Esophagus muscularis mucosa (tissue), 4 donors: ENCODE measurements at places on chromosomes 16 and 17. TPM values are rescaled to one million over a fixed set of nuclear protein-coding genes. Genes with fewer than 3 reads are reported as not detected.

DNA sequence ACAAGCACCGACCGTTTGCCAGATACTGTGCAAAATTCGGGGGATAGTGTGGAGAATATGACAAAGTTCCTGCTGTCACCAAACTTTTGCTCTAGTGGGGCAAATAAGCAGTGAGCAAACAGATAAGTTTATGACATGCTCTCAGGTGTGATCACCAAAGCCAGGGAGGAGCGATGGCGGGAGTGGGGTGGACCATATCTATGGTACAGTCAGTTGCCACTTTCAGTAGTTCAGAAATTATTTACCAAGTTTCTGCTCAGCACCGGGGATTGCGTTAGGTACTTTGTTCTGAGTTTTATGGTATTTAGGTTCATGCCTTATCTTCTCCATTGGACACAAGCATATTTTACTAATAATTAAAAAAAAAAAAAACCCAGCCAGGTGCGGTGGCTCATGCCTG lies 11.9 kb downstream of the MSI2 start:
- DNase-seq: no peak

Gene DHX40
- 48.0 TPM for total RNA-seq

DNA sequence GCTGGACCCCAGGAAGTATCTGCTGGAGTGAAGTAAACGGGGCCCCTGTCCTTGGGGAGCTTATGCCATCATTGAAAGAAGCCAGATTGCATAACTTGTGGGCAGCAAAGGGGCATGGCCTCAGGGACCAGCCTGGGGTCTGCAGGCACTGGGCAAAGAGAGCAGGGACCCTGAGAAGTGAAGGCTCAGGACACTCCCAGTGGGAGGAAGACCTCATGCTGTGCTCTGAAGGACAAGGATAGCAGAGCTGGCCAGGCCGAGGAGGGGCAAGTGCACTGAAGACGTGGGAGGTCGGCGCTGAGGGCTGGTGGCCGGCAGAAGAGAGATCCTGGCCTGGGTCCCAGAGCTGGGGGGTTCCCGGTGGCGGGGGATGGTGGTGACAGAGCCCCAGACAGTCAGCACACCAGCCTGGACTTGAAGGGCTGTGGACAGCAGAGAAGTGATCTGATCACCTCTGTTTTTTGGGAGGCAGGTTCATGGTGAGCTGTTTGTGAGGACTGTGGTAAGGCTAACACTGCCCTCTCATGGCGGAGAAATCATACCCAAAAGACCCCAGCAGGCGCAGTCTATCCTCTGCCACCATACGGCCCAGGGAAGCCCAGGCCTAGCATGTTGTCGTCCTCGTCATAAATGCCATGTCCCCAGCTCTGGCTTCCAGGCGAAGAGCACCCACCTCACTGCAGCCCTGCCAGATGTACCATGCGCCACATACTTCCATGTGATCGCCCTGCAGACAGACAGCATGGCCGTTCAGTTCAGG lies 7.1 kb upstream of the CNP start:
- no peak for DNase-seq

DNA sequence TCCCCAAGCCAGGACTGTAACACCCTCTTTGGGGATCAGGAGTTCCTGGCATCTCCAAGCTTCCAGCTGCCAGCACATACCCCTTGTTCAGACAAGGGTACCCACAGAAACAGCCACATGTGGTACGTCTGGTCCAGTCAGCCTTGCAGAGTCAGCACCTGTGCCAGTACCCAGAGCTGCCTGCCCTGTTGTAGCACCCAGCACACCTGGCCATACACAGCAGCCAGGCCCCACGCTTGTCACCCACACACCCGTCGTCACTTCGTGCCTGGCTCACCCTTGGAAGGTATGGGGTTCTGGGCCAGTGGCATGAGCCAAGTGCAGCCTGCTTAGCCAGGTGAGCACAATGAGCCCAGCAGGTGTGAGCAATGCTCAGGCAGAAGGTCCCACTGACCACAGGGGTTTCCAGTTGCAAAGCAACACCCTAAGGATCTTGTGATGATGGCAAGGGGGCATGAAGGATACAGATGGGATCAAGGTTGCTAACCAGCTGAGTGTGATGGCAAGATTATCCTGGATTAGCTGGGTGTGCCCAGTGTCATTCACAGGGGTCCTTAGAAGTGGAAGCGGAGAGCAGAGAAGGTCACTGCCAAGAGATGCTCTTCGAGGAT lies 202.3 kb downstream of the CPPED1 start:
- DNase-seq: peak; percentile 60

DNA sequence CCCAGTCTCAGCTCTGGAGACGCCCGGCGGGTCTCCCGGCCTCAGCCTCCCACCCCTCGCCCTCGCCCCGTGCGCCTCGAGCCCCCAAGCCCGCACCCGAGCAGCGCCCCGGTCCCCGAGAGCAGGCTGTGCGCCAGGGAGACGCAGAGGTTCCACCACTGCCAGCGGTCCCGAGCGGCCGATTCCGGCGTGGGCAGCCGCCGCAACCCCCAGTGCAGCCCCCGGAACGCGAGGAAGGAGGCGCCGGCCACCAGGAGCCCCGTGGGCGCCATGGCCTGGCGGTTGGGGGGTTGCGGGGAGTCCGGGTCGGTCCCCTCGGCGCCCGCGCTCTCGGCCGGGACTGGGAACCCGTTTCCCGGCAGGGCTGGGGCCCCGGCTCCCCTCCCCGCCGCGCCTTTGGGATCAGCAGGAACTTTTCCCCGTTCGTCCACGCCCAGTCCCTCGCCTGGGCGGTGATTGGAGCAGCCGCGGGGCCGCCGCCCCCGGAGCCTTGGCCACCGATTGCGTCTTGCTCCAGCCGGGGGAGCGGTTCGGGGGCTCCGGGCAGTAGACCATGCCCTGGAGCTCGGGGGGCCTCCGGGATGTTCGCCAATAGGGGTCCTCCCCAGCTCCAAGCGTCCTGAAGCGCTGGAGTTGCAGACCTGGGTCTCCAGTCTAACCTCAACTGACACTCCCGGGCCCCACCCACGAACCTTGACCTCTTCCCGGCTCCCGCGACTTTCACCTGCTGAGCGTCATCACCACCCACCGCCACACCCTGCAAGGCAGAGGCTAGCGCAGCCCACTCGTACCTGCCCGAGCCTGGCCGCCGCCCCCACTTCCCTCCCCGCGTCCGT lies at the start of gene TLCD2:
TLCD2 (minus strand) TSS at position 407 of the 836 bp plus-strand sequence; CDS start at position 272, 135 bp downstream.
- no peak for DNase-seq

Gene C16orf92
- not detected for total RNA-seq

Gene NAGS
- 1.1 TPM for total RNA-seq

Gene SIRT7
- total RNA-seq: 27.0 TPM

GRCh38 chr16:12462426-12463280 lies 341.0 kb downstream of the CPPED1 start:
- no peak for DNase-seq

DNA sequence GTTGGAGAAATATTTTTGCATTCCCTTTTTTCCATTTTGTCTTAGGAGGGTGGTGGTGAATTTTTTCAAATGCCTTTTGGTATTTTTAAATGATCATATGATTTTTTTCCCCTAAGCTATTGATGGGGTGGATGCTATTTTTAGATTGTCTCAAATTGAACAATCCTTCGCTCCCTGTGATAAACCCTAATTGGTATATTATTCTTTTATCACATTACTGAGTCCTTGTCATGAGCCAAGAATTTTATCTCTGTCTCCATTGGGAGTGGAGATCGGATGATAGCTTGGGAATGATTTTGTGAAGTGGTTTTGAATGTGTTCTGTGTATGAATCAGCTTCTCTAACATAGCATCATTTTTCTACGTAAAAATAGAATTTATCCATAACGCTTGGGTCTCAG lies 15.4 kb downstream of the NECAB2 start:
- DNase-seq: no peak

DNA sequence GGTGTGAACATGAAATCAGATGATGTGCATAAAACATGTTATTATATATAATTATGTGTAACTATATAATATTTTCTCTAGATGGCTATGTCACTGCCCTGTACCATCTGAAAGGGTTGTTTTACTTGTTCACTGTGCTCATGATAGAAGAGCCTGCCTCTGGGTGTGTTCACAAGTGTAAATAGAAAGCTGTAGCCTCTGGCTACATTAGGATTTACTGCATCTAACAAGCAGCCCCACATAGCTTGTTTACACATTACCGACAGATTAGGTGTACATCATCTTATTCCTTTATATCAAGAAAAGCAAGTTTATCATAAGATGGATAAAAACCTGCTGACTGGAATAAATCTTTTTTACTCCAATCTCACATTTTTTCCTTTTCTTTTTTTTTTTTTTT lies 46.1 kb downstream of the CHD9 start:
- no peak for DNase-seq

Gene KRT20
- total RNA-seq: not detected

GRCh38 chr17:77824780-77825280 lies 133.7 kb upstream of the TNRC6C start:
- no peak for DNase-seq

DNA sequence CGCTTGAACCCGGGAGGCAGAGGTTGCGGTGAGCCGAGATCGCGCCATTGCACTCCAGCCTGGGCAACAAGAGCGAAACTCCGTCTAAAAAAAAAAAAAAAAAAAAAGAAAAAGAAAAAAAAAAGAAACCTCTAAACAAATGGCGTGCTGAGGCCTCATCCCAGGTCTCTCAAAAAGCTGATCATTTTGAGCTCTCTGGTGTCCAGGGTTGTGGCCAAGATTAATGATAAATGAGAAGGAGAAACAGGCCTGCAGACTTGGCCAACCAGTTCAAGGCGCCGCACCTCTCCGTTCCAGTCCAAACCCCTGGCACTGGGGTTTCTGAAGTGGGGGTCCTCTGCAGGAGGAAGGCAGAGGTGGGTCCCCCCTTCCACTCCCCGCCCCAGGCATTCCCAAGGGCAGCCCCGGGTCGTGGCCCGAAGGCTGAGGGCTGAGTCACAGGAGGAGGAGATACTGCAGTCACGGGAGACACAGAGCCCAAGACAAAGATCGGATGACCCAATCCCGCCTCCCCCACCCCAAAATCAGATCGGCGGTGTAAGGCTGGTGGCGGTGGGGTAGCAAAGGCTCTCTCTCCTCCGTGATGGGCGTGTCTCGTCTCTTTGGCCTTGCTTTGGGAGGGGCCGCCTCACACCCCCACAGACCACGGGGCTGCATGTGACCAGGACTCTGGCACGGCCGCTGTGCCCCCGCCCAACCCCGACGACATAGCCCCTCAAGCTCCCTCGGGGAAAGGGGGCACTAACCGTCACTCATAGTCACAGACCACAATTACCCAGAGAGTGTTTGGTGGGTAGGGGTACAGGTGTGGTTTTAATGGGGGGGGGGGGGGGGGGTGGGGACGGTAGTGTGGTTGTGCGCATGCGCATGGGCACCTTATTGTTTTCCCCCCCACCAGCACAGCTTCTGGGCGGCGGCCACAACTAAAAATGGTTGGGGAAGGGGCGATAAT lies 1.1 kb downstream of the VAT1 start:
- peak; percentile 96 for DNase-seq

GRCh38 chr17:46108120-46108519 lies 85.1 kb downstream of the KANSL1 start:
- DNase-seq: no peak

Gene WNT3
- 1.3 TPM for total RNA-seq

DNA sequence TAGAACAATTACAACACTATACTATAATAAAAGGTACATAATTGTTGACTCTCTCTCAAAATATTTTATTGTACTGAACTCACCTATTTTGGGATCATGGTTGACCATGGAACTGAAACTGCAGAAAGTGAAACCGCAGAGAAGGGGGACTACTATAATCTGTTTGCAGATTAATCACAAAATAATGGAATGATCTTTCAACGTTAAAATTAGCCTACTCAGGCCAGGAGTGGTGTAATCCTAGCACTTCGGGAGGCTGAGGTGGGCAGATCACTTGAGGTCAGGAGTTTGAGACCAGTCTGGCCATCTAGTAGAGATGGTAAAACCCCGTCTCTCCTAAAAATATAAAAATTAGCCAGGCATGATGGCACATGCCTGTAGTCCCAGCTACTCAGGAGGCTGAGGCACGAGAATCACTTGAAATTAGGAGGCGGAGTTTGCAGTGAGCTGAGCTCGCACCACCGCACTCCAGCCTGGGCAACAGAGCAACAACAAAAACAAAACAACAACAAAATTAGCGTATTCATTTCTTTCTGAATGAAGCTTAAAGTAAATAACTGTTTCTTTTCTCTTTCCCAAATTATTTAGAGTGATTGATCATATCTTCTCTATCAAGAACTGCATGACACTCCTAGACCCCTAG lies 45.6 kb downstream of the IKZF3 start:
- no peak for DNase-seq

- DNase-seq: no peak
Observed at GRCh38 chr16:11392041-11392581, 46.9 kb downstream of the RMI2 start.

Gene PARD6A
- total RNA-seq: 15.0 TPM

Gene KRTAP2-2
- total RNA-seq: not detected

- DNase-seq: no peak
Observed at GRCh38 chr17:29546830-29547229, 20.0 kb downstream of the ABHD15 start.

Gene SLC5A11
- not detected for total RNA-seq

Gene WFIKKN2
- 0.75 TPM for total RNA-seq

Gene ZMYND15
- 0.42 TPM for total RNA-seq

GRCh38 chr17:62902531-62903220 lies 63.4 kb upstream of the TANC2 start:
- no peak for DNase-seq

Gene B3GNT9
- total RNA-seq: 26.1 TPM

Gene PRR29
- total RNA-seq: 0.42 TPM

- no peak for DNase-seq
Observed at GRCh38 chr16:71762186-71762585, 37.7 kb upstream of the PHLPP2 start.

GRCh38 chr17:42386777-42387657 lies 1.2 kb downstream of the STAT3 start:
- DNase-seq: no peak

Gene MSLN
- 0.39 TPM for total RNA-seq

DNA sequence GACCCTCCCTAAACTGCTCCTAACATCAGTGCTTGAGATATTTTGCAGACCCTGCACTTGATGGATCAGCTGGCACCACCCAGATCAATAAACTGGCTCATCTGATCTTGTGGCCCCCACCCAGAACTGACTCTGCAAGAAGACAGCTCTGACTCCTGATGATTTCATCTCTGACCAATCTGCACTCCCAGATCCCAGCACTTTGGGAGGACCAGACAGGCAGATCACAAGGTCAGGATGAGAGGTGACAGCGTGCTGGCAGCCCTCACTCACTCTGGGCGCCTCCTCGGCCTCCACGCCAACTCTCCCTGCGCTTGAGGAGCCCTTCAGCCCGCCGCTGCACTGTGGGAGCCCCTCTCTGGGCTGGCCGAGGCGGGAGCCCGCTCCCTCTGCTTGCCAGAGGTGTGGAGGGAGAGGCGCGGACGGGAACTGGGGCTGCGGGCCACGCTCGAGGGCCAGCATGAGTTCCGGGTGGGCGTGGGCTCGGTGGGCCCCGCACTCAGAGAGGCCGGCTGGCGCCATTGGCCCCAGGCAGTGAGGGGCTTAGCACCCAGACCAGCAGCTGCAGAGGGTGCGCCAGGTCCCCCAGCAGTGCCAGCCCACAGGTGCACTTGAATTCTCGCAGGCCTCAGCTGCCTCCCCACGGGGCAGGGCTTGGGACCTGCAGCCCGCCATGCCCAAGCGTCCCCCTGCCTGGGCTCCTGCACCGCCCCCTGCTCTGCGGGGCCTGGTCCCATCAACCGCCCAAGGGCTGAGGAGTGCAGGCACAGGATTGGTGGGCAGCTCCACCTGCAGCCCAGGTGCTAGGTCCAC lies 2.4 kb upstream of the C16orf54 start:
- DNase-seq: no peak
